NCI-H446 (cell line): ENCODE measurements at places on chromosomes 3 and 15.

DNA sequence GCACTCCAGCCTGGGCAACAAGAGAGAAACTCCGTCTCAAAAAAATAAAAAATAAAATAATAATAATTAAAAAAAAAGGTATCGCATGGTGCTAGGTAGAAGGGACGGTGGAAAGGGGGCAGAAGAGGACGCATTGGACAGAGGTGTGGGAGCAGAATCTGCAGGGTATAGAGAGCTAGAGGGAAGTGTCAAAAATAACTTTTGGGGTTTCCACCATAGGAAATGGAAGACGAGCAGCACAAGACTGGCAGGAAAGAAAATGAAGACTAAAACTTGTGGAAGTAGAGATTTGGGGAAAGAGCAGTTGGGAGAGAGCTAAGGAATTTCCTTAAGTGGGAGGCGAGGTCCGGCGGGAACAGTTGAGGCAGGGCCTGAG, 585 bp upstream of the MKRN2 start:
- DNase-seq: no peak

GRCh38 chr15:68418611-68419161, 13.3 kb downstream of the ITGA11 start:
- no peak for DNase-seq

DNA sequence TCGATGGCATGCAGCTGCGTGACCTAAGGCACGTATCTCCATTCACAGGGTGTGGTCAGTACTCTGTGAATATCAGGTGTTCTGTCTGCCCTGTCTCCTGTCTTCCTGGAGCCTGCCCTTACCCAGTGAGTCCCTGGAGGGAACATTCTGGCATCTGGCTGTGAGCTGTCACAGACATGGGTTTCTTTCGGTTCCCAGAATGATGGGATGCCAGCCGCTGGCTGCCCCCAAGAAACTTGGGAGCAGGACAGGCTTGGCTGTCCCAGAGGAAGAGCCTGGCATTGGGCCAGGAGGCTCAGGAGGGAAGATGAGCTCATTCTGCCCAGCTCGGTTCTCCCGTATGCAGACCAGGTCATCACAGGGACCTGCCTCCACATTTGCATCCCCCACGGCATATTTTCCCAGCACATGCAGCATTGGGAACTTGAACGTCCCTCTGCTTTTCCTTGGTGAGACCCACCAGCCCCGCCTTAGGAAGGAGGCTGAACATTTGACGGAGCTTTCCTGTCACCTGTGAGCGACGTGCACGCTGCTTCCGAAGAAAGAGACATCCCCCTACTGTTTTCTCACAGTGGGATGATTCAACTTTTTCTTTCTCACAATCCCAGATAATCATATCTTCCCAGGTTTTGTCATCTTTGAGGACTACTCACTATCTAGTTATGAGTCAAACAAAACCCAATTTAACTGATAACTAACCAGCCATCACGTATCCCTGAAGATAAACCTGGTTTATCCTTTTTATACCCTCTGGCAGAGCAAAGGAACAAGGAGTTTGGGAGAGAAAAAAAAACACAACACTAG, 22.0 kb upstream of the PGPEP1L start:
- no peak for DNase-seq

DNA sequence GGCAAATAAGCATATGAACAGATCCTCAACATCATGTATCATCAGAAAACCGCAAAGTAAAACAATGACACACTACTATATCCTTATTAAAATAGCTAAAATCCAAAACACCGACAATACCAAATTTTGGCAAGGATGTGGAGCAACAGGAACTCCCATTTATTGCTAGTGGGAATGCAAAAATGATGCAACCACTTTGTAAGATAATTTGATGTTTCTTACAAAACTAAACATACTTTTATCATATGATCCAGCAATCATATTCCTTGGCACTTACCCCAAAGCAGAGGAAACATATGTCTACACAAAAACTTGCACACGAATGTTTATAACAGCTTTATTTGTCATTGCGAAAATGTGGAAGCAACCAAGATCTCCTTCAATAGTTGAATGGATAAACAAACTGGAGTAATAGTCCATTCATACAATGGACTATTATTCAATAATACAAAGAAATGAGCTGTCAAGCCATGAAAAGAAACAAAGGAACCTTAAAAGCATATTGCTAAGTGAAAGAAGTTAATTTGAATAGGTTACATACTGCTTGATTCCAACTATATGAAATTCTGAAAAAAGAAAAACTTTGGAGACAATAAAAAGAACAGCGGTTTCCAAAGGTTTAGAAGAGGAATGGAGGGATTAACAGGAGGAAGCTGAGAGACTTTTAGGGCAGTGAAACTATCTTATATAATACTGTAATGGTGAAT, 172.0 kb downstream of the VPS13C start:
- no peak for DNase-seq

DNA sequence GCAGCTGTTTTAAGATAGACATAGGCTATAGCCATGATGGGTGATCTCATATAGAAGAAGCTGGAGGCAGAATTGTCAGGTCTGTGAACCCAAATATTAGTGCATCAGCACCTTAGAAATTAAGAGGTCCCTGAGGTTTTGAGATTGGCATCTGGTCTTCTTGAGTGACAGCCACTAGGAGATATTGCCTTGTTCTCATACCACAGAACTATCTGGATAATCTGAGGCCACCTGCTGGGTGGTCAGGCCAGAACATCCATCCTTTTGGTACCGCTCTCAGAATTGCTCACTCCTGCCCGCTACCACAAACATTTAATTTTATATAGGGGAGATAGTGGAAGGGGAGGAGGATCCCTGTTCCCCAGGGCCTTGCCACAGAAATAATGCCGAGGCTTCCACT, 210.6 kb upstream of the ZPLD1 start:
- DNase-seq: no peak

DNA sequence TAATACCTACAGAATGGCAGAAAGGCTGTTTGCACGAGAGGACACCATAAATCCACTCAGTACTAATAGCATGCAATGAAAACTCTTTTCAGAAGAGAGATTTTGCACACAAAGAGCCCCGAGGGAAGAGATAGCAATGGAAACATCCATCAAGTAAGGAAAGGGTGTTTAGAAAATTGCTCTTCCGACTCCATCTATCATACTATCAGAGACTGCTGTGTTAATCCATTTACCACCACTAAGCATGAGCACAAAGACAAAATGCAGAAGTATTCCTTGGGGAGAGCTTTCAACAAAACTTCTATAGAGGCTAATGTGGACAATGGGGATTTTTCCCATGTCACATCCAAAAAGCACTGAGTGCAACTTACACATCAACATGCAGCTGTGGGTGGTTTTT, 72.1 kb upstream of the PLAAT1 start:
- no peak for DNase-seq

- DNase-seq: no peak
These were observed 29.7 kb downstream of the STARD9 start for GRCh38 chr15:42604894-42605744.

DNA sequence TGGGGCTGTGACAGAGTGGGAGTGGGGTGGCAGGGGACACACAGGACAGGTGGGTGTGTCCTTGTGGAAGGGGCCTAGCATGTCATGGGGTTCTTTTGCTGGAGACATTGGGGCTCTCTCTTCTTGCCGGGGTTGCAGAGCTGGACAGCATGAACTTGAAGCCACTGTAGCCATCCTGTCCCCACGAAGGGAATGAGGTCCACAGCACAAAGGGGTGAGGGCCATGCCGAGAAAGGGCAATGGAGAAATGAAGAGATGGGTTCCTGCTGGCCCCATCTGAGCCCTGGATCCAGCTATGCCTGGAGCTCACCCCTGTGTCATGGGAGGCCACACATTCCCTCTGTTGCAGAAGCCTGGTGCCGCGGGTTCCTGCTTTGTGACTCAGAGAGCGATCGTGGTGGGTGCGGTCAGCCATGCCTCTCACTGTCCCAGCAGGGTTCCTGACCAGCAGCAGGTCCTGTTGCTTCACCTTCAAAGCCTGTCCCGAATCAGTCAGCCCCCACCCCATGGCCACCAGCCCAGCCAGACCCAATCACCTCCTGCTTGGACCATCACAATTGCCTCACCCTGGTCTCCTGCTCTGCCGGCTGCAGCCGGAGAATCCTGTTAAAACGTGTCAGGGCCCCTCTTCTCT, 50.0 kb downstream of the DNAJB8 start:
- DNase-seq: no peak
